Naive B cell (primary cell): ENCODE measurements at places on chromosomes 2 and 18.

DNA sequence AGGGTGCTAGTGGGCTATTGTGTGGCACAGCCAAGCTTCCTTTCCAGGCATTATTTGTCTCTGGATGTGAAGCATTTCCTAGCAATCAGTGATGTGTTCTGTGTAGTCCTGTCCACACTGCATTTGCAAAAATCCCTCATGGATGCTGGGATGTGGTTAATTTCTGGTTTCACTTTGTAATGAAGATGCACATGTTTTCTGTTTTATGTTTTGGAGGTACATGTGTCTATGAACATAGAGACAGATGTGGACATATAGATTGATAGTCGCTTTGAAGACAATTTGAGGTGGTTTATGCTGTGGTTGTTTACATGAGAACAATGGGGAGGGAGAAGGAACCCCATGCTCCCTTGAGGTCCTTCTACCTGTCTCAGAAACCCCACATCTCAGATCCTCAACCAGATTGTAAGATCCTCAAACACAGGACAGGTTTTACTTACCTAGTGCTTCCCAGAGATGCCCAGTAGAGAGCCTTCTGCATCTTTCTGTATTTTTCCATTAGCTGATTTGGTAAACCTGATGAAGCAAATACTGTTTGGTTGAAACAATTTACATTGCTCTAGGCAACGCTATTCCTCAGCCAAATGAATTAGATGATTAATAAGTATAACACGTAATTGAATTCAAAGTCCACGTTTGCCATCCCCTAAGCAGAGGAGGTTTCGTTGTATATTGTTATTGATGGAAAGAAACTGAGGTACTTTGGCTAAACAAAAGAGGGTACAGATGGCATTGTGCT, 204.4 kb downstream of the SPP2 start:
- no peak for DNase-seq

- no peak for DNase-seq
Measured at GRCh38 chr2:18961991-18962421, 372.6 kb upstream of the NT5C1B start.

- peak; percentile 55 for DNase-seq
Measured at GRCh38 chr2:230068016-230068650, 591 bp downstream of the SLC16A14 start.

DNA sequence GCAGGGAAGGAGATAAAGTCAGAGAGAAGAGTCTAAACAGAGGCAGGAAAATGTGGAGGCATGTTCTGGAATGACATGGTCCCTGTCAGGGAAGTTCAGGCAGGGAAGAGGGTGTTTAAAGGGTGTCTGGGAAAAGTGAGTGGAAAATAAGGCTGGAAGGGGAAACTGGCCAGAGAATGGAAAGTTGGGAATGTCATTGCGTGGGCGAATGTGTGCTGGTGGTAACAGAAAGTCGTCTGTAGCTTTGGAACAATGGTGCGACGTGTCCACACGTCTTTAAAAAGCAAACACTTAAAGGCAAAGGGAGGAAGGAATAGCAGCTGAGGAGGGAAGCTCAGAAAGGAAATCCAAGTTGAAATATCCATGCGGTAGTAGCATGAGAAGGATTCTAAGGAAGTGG, 469.5 kb upstream of the SALL3 start:
- no peak for DNase-seq

DNA sequence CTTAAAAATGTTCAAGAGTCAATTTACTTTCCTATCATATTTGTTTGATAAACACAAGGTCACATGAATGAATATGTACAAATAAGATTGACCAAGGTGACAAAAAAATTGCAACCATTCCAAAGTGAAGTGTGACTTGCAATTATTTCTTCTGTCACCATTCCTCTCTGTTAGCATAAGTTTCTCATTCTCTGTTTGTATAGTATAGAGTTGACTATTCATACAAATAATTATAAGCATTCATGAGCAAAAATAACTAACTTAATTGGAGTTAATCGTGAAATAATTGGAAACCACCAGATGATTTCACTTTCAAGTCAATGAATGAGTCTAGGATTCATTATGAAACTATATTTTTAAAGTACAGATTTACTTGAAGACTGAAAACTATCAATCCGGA, 42.1 kb downstream of the PGAP1 start:
- no peak for DNase-seq

- DNase-seq, result no peak
Measured at GRCh38 chr2:64905338-64906024, 83.7 kb upstream of the SLC1A4 start.

GRCh38 chr2:168375195-168375798, 80.8 kb upstream of the CERS6 start:
- no peak for DNase-seq

DNA sequence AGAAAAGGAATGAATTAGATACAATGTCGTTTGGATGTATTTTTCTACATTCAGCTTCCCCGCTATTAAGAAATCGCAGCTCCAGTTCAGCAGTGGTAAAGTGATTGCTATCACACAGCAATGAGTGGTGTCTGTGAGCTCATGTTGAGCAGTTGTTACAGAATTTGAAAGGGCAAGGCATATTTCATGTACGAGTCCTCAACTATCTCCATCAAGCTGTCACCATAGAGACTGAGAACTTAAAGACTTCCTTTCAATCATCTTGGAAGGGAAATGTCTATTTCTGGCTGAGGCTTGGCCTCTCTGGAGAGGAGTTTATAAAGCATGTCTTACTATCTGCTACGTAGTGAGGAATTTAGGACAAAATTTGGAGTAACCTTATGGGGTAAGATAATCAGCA, 24.4 kb upstream of the FAM117B start:
- no peak for DNase-seq

GRCh38 chr2:152782171-152782570, 63.8 kb downstream of the ARL6IP6 start:
- no peak for DNase-seq

- peak; percentile 88 for DNase-seq
Measured at GRCh38 chr2:219253753-219254589, at the start of gene TUBA4A. TSS of gene TUBA4A (minus strand) at chr2:219253918. CDS start at chr2:219253858, 60 bp downstream.

DNA sequence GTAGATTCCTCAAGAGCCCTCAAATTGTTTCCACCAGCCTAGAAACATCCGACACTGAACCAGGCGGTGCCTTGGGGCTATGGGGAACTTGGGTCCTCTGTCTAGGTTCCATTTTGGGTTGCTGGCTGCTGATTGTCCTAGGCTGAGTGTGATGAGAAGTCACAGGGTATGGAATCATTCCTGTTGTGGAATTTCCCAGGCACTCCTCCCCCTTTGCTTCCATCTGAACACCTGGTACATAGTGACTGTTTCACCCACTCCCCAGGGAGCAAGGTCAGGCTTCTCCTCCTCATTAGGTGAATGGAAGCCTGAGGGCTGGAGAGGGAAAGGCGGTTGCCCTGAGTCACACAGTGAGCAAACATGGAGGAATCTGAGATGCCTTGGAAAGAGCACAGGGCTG, 4.5 kb downstream of the KIF3C start:
- no peak for DNase-seq

DNA sequence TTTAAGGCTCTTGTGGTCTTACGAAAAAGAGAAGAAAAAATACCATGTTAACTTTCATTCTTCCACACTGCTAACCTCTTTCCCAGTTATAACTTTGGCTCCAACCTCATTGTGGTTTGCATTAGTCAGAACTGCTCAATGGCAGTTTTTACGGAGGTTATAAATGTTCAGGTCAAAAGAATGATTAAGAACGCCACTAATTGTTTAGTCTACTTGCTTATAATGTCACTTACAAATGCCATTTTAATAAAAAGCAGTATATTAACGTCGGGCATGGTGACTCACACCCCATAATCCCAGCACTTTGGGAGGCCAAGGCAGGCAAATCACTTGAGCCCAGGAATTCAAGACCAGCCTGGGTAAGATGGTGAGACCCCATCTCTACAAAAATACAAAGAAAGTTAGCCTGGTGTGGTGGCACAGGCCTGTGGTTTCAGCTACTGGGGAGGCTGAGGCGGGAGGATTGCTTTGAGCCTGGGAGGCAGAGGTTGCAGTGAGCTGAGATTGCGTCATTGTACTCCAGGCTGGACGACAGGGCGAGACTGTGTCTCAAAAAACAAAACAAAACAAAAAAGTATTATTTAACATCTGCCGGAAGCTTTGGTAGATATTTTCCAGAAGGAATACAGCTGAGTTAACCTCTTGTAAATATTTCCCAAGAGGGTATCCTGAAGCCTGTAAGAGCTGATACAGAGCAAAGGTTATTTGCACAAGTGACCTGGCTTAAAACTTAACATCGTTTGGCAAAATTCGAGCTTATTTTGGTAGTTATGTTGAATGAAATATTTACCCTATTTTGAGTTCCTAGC, 5.1 kb downstream of the AGPS start:
- no peak for DNase-seq

- peak; percentile 35 for DNase-seq
Measured at GRCh38 chr2:85470850-85471800, 52.6 kb downstream of the SH2D6 start.

- no peak for DNase-seq
Measured at GRCh38 chr18:6478121-6478520, 63.4 kb upstream of the L3MBTL4 start.

- DNase-seq, result no peak
Measured at GRCh38 chr2:46335391-46336282, 38.4 kb downstream of the EPAS1 start.

GRCh38 chr2:136246086-136246669, 128.2 kb upstream of the CXCR4 start:
- peak; percentile 55 for DNase-seq

- no peak for DNase-seq
Measured at GRCh38 chr18:376311-376710, 108.5 kb upstream of the THOC1 start.

DNA sequence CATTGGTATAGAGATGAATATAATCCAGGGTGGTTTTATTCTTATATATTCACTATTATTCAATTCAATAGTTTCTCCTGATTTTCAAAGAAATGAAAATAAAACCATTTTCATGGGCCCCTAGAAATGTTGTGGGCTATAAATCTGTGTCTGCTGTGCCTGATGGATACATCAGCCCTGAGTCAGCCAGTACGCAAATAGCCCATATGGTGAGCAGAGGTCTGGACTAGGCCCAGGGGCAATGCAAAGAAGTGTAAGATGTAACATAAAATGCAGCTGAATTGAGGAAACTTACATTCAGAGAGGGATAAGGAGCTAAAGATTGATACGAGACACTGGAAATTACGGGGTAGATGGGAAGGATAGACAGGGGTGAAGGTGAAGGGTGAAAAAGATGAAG, 122.5 kb downstream of the MAIP1 start:
- no peak for DNase-seq

- DNase-seq, result no peak
Measured at GRCh38 chr2:1461507-1462390, 48.5 kb downstream of the TPO start.

GRCh38 chr2:74953796-74954499, 4.5 kb upstream of the POLE4 start:
- no peak for DNase-seq

DNA sequence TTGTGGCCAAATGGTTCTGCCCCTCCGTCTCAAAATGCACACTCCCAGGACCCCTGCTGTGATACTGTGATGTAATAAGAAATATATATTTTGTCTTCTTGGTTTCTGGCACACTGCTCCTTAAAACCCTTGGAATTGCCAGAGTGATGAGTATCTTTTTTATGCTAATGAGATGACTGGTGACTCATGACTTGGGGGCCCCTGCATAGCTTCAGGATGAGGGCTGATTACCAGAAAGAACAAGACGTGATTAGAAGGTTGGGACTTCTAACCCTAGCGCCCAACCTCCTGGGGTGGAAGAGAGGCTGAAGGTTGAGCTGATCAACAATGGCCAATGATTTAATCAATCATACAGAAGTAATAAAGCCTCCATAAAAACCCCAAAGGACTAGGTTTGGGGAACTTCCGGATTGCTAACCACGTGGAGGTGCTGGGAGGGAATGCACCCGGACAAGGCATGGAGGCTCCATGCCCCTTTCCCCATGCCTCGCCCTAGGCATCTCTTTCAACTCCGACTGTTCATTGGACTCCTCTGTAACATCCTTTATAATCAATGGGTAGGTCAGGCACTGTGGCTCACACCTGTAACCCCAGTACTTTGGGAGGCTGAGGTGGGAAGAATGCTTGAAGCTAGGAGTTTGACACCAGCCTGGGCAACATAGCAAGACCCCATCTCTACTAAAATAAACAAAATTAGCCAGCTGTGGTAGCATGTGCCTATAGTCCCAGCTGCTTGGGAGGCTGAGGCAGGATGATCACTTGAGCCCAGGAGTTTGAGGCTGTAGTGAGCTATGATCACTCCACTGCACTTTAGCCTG, 89.1 kb downstream of the HS1BP3 start:
- no peak for DNase-seq

- DNase-seq, result no peak
Measured at GRCh38 chr18:26650310-26651268, 102.2 kb upstream of the KCTD1 start.

DNA sequence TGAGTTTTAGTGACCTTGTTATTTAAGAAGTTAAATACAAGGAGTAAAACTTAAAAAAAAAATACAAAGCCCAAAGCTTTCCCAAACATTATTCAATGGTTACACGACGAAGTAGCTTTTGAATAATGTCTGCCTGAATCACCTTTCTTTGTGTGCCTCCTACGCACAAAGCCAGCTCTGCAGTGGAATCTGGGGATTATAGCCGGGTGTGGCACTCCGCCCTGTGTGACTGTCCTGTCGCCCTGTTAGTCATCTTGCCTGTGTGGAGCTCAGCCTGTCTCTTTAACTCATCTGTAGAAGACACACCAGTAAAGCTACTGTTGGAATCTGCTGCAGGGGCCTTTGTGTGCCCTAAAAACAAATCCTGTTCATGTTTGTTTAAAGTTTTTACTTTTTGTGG, 79.4 kb upstream of the TCF7L1 start:
- DNase-seq, result no peak

DNA sequence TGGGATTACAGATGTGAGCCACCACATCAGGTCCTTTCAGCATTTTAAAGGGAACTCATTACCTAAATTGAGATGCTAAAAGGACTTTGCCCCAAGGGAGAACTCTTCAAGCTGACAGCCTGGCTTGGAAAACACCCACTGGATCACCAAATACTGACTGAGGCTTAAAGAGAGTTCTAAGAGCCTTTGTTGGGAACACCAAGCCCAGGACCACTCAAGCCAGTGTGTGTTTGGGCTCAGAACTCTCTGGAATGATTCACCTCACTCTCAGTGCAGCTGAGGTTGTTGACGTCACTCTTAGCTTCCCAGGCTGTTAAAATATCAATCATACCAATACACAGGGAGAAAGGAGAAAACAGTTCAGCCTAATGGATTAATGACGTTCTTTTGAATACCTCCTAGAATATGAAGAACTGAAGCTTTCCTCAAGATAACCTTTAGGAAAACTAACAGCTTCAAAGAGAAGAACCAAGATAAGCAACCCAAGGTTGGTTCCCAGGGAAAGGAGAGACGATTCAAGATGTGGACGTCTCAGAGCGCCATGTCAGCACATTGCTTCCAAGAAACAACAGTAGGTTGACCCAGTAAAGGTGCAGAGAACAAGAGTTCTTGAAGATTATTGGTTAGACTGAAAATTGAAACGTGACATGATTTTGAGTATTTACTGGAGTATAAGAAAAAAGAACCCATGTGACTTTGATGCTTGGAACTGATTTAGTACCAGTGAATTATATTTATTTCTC, 48.0 kb upstream of the MGAT4A start:
- DNase-seq, result no peak
